ENCODE measurements at places on chromosomes 7 and 10.

DNA sequence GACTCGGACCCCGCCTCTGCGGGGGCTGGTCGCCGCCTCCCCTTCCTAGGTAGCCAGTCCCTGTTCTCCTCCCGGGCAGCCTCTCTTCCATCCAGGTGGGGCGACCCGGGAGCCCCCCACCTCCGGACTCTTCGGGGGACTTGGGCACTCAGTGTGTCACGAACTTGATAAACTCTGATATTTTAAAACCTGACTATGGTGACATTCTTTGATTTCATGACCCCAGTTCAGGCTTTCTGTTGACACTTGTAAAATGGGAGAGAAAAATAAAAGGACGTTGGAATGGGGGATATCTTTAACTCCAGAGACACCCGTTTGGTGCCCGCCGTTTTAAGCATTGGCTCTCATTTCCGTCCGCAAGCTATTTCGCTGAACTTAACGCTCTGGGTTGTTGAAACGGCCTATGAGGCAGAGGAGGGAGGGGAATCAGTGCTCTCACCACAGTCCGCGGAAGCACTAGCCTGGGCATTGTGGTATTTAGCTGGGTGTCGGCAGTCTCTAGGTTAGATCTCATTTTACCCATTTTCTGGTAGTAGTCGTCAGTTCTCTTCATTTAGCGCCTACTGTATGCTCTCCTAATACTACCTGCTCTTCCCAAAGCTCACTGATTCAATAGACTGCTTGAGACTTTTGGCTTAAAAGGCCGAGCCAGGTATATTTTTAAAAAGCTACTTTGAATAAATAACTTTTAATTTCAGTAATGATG is 738 bp downstream of the VPS26A start:
- DNase-seq: peak; percentile 27

DNA sequence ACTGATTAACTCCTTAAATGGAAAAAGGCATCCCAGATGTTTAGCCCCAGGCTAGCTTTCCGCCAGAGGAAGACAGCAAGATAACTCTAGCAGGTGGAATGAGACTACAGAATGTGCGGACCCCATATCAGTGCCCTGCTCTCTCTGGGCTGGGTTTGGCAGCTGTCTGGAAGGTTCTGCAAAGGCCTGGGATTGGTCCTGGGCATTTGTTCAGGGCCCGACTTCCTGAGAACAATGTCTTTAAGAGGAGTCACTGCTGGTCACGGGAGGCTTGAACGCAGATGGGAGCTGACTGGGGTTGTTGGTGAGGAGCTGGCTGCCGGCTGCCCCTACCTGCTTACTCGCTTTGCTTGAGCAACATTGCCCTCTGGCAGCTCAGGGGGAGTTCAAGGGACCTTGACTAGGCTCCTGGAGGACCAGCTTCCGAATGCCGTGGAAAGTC is 130.6 kb upstream of the BTBD16 start:
- no peak for DNase-seq

DNA sequence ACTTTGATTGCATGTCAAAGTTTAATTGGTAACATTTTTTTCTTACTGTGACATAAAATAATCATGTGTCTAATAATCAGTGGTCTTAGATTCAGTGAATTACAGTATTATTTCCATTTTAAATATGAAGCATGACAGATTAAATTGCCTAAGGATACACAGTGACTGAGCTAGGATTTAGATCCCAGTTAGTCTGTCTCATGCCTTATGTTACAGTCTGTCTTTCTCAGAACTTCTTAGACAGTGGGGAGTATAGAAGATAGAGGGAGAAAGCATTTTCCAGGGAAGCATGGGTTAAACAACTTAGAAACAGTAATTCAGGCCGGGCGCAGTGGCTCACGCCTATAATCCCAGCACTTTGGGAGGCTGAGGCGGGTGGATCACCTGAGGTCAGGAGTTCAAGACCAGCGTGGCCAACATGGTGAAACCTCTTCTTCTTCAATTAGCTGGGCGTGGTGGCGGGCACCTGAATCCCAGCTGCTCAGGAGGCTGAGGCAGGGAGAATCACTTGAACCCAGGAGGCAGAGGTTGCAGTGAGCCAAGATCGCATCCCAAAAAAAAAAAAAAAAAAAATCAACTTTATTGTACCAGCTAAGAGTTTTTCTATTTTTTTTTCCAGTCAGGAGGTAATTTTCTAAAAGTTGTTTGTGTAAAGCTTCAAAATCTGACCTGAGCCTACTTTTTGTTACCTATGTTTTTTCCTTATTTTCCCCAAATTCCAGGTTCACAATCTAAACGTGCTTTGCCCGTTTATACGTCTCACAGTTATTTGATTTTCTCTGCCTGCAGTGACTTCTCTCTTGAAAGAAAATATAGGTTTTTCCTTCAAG is 3.3 kb downstream of the CASD1 start:
- DNase-seq: no peak

- DNase-seq: no peak
Observed at GRCh38 chr7:103972779-103973434, 16.6 kb downstream of the RELN start.

GRCh38 chr10:43160046-43160920 is 22.0 kb downstream of the CSGALNACT2 start:
- DNase-seq: no peak

GRCh38 chr10:1605999-1606940 is 131.1 kb downstream of the ADARB2 start:
- no peak for DNase-seq

- no peak for DNase-seq
Observed at GRCh38 chr10:132283604-132284382, 24.0 kb downstream of the STK32C start.

- no peak for DNase-seq
Observed at GRCh38 chr7:73618538-73618937, 5.8 kb downstream of the MLXIPL start.

DNA sequence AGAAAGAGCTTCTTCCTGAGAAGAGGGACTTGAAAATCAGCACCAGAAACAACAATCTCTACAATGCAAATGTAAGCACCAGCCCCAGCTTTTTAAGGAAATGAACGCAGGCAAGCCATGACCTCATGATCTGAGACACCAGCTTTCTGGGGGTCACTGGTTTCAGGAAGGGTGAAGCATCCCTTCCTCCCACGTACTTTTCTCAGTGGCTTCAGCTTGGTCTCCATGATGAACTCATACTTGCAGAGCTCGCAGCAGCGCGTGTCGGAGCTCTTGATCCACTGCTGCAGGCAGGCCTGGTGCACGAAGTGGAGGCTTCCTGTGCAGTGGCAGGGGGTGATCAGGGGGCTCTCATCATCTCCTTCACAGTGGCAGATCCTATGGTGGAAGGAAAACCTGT is 87.0 kb downstream of the ALOX5 start:
- no peak for DNase-seq

GRCh38 chr10:102485093-102485784 is 17.3 kb downstream of the ACTR1A start:
- no peak for DNase-seq

- DNase-seq: peak; percentile 81
Observed at GRCh38 chr10:87734987-87735827, 75.5 kb downstream of the PAPSS2 start.

DNA sequence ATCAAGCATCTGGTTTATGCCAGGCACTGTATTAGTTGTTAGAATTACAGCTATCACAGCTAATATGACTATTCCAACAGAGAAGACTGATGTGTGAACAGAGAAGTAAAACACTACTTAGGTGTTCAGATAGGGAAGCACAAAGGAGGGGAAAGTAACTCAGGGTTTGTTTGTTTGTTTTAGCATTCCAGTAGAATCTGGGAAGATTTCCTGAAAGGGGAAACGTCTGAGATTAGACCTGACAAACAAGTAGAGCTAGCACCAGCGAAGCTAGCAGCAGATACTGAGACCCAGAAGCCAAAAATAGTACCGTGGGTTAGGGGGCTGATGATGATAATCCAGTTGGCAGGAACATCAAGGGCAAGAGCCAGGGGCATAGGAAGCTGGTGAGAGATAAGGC is 28.8 kb upstream of the KLHL7 start:
- no peak for DNase-seq

- DNase-seq: no peak
Observed at GRCh38 chr7:55252386-55252785, 112.8 kb upstream of the LANCL2 start.

DNA sequence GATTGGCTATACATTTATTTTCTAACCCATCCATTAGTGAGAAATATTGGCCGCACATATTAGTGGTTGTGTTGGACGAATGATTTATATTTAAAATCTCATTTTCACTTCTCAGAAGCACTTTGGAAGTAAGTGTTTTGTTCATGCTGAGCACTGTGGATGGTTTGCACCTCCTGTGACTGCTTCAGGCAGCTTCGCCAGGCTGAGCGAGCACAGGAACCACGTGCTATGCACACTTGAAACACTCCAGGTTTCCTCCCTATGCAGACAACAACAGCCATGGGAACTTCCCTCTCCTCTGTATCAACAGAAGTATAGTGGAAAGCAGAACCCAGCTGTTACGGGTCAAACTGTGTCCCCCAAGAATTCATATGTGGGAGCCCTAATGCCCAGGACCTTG is 67.3 kb upstream of the WDR11 start:
- DNase-seq: no peak

- DNase-seq: no peak
Observed at GRCh38 chr10:452512-453426, 236.7 kb downstream of the DIP2C start.

- no peak for DNase-seq
Observed at GRCh38 chr10:61135276-61135721, 191.3 kb upstream of the RHOBTB1 start.

DNA sequence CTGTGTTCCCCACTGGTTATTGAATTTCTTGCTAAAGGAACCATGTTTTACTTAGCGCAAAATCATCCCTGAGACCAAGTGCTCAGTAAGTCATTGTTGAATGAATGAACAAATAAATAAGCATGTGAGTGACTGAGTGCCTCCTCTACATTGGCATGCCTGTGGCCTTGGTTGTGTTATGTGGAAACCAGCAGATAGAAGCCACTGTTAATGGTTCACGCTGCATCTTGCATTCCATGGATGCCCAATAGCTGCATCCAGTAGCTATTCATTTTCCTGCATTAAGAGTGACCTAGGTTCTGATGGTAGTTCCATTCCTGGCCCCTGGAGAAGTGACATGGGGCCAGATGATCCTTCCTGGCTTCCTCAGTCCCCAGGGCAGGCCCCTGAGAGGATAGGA is 113.3 kb upstream of the BMPER start:
- DNase-seq: no peak

- DNase-seq: no peak
Observed at GRCh38 chr10:8767591-8767990, 713.1 kb downstream of the GATA3 start.
